ENCODE measurements at places on chromosomes 5 and 9. TPM values are rescaled to one million over a fixed set of nuclear protein-coding genes. Genes with fewer than 3 reads are reported as not detected.
A peak's percentile ranks its signal among the peaks of the same experiment; 100 is the strongest.

ALDH1A1 gene
- 0.32 TPM for polyA plus RNA-seq

DNA sequence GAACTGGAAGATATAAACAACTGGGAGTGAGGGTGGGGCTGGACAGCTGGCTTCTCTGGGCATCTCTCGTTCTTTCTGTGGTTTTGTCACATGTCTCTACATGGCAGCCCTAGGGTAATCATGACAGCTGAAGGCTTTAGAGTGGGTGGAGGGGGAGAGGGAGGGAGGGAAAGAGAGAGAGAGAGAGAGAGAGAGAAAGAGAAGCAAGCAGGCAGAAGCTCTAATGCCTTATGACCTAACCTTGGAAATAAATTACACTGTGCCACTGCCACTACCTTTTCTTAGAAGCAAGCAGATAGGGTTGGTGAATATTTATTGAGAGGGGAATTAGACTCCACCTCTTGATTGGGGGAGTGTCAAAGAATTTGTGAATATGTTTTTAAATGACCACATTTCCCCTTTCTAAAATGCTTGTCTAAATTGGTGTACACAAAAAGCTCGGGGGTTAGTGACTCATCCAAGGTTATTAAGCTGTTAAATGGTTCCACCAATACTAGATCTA is 2.6 kb upstream of the DAPK1 start:
- no peak overlapping the region for H3K4me3 ChIP-seq
- H3K27me3 ChIP-seq: peaks cover 24% of the 10 kb centered on the region
- peaks cover 7% of the 10 kb centered on the region for H3K4me1 ChIP-seq

GRCh38 chr5:6487081-6487480 is 38.4 kb downstream of the UBE2QL1 start:
- H3K4me1 ChIP-seq: no peaks in the 10 kb centered on the region
- DNase-seq: no peak
- H3K27ac ChIP-seq: no peak overlapping the region
- H3K36me3 ChIP-seq: no peaks in the 10 kb centered on the region
- H3K4me3 ChIP-seq: no peak overlapping the region

RNF180 gene
- polyA plus RNA-seq: 2.8 TPM

DNA sequence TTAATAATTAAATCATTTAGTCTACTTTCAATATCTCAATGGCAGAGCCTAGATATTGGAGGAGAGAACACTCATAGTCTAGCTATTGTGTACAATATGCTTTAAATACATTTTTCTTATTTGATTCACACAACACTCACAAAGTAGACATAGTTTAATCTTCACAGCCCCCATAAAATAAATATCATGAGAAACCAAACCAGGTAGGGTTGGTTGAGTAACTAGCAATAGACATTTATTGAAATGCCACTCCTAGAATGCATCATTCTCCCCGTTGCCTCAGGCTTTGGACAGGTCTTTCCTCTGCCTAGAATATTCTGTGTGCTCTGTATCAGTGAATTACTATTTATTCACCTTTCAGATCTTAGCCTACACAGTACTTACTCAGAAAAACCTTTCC is 141.9 kb downstream of the CEMIP2 start:
- no peak overlapping the region for H3K27ac ChIP-seq
- H3K27me3 ChIP-seq: no peaks in the 10 kb centered on the region
- no peaks in the 10 kb centered on the region for H3K36me3 ChIP-seq
- no peak overlapping the region for H3K4me3 ChIP-seq

IL3 gene
- not detected for polyA plus RNA-seq

GPR151 gene
- not detected for polyA plus RNA-seq

- no peak for DNase-seq
- peak overlapping the region; percentile 87 for H3K27ac ChIP-seq
- H3K27me3 ChIP-seq: no peaks in the 10 kb centered on the region
Measured at GRCh38 chr5:80246001-80246758, 9.7 kb downstream of the SERINC5 start.

GRCh38 chr9:75885652-75886051 is 4.8 kb upstream of the PCSK5 start:
- H3K36me3 ChIP-seq: no peaks in the 10 kb centered on the region
- H3K4me1 ChIP-seq: peaks cover 7% of the 10 kb centered on the region
- no peak for DNase-seq
- no peak overlapping the region for H3K4me3 ChIP-seq

DNA sequence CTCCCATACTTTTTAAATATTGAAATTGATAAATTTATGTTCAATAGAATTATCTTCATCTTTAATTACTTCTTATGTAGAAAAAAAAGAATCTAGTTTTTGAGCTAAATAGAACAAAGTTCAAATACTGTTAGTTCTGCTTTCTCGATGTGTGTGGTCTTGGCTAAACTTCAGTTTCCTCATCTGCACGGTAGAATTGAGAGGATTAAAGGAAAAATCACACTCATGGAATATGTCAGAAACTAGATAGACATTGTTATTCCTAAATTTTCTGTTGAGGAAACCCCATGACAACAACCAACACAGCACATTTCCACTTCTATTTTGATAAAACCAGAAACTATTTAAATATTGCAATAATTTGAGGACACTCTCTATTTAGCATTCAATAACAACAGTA is 100.3 kb downstream of the MUSK start:
- DNase-seq: no peak
- no peaks in the 10 kb centered on the region for H3K27me3 ChIP-seq
- no peaks in the 10 kb centered on the region for H3K36me3 ChIP-seq
- H3K4me3 ChIP-seq: no peak overlapping the region

- no peak overlapping the region for H3K27ac ChIP-seq
- no peak for DNase-seq
- no peaks in the 10 kb centered on the region for H3K36me3 ChIP-seq
- no peaks in the 10 kb centered on the region for H3K4me1 ChIP-seq
Measured at GRCh38 chr5:97266576-97266975, 83.5 kb upstream of the RIOK2 start.

OR1L1 gene
- not detected for polyA plus RNA-seq

DNA sequence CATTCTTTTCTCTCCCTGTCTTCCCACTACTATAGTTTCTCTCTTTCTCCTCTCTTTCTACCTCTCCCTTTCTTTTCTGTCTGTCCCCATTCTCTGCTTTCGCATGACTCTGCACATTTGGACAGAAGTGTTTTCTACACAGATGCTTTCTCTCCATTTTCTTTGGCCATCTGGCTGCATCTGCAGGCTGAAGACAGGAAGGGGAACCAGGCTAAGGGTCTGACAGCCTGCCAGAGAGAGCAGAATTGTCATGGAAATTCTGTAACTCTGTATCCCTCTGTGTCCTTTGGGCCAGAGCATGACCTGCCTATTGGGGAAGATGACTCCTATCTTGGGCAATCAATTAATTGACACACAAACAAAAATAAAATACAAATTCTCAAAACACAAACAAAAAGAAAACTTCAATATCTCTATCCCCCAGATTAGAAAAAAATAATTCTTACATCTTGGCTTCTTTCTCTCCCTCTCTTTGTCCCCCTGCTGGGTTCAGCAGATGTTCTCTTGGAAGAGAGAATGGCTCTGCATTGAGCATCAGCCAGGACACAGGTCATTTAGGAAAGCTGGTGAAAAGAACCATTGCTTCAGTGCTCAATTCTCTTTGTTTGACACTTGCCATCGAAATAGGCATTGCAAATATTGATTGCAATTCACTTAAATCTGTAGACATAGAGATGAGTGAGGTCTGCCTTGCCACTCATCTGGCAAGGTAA is 415.9 kb upstream of the KLF4 start:
- no peaks in the 10 kb centered on the region for H3K36me3 ChIP-seq
- DNase-seq: no peak
- peaks cover 3% of the 10 kb centered on the region for H3K27me3 ChIP-seq

GRCh38 chr5:32471784-32472183 is 27.2 kb upstream of the ZFR start:
- H3K4me3 ChIP-seq: no peak overlapping the region
- H3K36me3 ChIP-seq: no peaks in the 10 kb centered on the region
- no peaks in the 10 kb centered on the region for H3K27me3 ChIP-seq
- H3K4me1 ChIP-seq: no peaks in the 10 kb centered on the region

LYRM7 gene
- polyA plus RNA-seq: 3.3 TPM
